ENCODE measurements at places on chromosomes 11 and 22. TPM values are rescaled to one million over a fixed set of nuclear protein-coding genes. Genes with fewer than 3 reads are reported as not detected.

- DNase-seq, result no peak
These were observed 7.3 kb downstream of the ASCL2 start for GRCh38 chr11:2263071-2263565.

The CNGA4 gene
- 2.0 TPM for total RNA-seq

The FIBIN gene
- 0.31 TPM for total RNA-seq

DNA sequence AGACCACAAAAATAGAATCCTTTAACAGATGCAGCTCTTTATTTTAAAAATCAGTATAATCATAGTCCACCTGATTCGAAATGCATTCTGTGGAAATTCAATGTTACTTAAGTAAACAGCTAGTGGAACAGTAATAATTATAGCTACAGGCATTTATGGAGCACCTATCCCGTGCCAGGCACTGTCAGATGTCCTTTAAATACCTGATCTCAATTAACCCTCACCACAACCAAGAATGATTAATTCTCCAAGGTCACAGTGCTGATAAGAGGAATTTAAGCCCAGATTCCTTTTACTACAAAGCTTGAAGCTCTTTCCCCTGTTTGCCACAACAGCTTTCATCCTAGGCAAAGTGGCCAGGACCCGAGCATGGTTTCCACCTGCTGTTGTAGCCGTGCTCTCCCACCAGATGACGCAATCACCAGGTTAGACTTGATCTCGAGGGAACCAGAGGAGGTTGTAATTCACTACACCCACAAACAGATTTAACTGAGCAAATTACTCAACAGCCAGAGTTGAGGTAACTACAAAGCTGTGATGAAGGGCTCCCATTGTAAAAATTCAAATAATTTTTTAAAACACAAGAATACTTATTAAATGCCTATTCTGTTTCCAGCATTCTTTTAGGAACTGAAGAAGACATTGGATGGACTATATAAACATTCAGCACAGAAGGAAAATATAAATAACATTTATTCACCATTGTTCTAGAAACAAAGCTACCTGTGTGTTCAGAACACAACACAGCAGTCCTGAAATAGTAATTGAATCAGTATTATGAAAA, 10.3 kb downstream of the PRDM10 start:
- no peak for DNase-seq

GRCh38 chr11:46916286-46917108, 1.9 kb downstream of the LRP4 start:
- DNase-seq, result peak; percentile 32

- no peak for DNase-seq
These were observed 148.5 kb downstream of the GRIK4 start for GRCh38 chr11:120660024-120660565.

- DNase-seq, result no peak
These were observed 3.1 kb upstream of the PYGM start for GRCh38 chr11:64762674-64763525.

DNA sequence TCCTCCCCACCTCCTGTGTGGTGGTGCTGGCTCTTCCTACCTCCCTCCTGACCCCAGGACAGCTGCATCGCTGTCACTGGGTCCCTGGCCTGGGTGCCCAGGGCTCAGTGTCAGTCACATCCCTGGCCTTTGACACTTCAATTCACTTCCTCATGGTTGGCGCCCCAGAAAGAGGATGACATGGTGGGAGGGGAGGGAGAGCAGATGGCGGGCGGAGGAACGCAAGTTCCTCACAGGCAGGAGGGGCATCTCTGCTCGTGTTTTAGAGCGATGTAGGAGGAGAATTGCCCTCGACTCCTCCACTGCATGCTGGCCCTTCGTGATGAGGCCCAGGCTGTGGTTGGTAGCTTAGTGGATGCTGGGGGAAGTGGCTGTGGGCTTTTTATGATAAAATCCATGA, 35.1 kb upstream of the KRTAP5-7 start:
- peak; percentile 3 for DNase-seq

The TMEM41B gene
- total RNA-seq, result 52.3 TPM

Data from progenitor cell of endocrine pancreas (in vitro differentiated cells).